ENCODE measurements at places on chromosomes 5 and 9. TPM values are rescaled to one million over a fixed set of nuclear protein-coding genes. Genes with fewer than 3 reads are reported as not detected.

The KCNV2 gene
- total RNA-seq: not detected

The FIBCD1 gene
- total RNA-seq: 0.37 TPM

The ZNF879 gene
- total RNA-seq: 6.8 TPM

DNA sequence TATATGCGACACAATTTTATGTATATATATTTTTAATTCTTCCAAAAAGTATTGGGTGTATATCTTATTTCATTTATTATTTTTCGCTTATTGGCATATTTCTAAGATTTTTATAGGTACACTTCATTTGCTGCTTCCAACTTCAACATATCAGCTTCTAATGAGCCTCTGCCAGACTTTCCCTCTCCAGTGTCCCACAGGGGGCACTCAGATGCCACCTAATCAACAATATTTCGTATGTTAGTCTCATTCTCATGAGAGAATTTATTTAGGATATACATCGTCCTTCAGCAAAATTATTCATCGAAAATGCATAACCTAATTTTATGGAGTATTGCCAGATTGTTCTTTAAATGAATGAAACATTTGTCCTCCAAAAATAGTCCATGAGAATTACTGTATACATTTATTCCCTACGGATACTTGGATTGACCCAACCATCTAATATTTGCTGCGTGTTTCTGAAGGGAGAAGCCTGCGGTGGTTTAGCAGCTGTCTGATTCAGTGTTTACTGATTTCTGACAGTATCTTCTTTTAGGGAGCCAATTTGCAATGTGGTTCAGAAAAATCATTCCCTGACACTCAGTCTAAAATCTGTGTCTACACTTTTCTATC lies 100.6 kb upstream of the SELENOP start:
- no peak for DNase-seq
- peaks cover 12% of the 10 kb centered on the region for H3K4me1 ChIP-seq
- H3K36me3 ChIP-seq: no peaks in the 10 kb centered on the region

GRCh38 chr5:112533362-112533761 lies 114.3 kb upstream of the EPB41L4A start:
- no peaks in the 10 kb centered on the region for H3K27me3 ChIP-seq
- no peak overlapping the region for H3K27ac ChIP-seq
- no peaks in the 10 kb centered on the region for H3K36me3 ChIP-seq

- no peaks in the 10 kb centered on the region for H3K27me3 ChIP-seq
- H3K4me1 ChIP-seq: no peaks in the 10 kb centered on the region
- H3K4me3 ChIP-seq: no peak overlapping the region
- no peak for DNase-seq
- H3K36me3 ChIP-seq: no peaks in the 10 kb centered on the region
Measured at GRCh38 chr9:76221423-76221822, 172.8 kb downstream of the RFK start.

GRCh38 chr5:10545084-10545483 lies 18.8 kb upstream of the ANKRD33B start:
- no peaks in the 10 kb centered on the region for H3K27me3 ChIP-seq
- H3K36me3 ChIP-seq: no peaks in the 10 kb centered on the region
- H3K27ac ChIP-seq: no peak overlapping the region
- no peak overlapping the region for H3K4me3 ChIP-seq

GRCh38 chr9:135343136-135343535 lies 136.4 kb upstream of the PPP1R26 start:
- no peak overlapping the region for H3K27ac ChIP-seq
- H3K4me1 ChIP-seq: peaks cover 6% of the 10 kb centered on the region
- peak; percentile 62 for DNase-seq
- no peak overlapping the region for H3K4me3 ChIP-seq
- peaks cover 69% of the 10 kb centered on the region for H3K27me3 ChIP-seq
- H3K36me3 ChIP-seq: no peaks in the 10 kb centered on the region
